Right lung (tissue), 10 donors: ENCODE measurements at places on chromosomes 6 and 20. TPM values are rescaled to one million over a fixed set of nuclear protein-coding genes. Genes with fewer than 3 reads are reported as not detected.
A peak's percentile ranks its signal among the peaks of the same experiment; 100 is the strongest.

EDN3 gene
- polyA plus RNA-seq = 28.8 TPM

COL20A1 gene
- 0.50 TPM for polyA plus RNA-seq

TMX4 gene
- 25.7 TPM for polyA plus RNA-seq

PNLDC1 gene
- polyA plus RNA-seq = 0.26 TPM

MAK gene
- polyA plus RNA-seq = 2.7 TPM

HCRTR2 gene
- not detected for polyA plus RNA-seq

PRPH2 gene
- polyA plus RNA-seq = 5.0 TPM

ADAM33 gene
- 8.5 TPM for polyA plus RNA-seq

CYP39A1 gene
- polyA plus RNA-seq = 5.9 TPM

SIRPA gene
- polyA plus RNA-seq = 12.0 TPM

GRCh38 chr20:17798601-17799000 lies 98.8 kb downstream of the BANF2 start:
- no peak for DNase-seq

DNA sequence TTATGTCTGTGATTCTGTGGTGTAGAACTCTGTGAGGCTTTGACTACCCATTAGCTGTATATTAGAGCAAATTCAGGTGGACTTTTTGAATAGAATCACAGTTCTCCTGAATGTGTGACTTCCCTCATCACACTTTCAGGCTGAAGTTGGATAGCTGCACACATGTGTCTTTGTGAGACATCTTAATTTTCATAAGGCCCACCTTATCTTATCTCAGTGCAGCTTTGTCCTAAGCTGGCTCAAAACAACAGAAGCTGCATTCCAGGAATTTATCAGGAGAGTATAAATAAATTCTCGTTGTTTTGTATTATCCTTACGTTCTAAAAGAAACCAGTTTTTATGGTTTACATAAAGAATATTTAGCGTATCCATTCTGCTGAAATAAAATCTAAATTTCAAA lies 26.2 kb upstream of the SLC35D3 start:
- DNase-seq = no peak

DNA sequence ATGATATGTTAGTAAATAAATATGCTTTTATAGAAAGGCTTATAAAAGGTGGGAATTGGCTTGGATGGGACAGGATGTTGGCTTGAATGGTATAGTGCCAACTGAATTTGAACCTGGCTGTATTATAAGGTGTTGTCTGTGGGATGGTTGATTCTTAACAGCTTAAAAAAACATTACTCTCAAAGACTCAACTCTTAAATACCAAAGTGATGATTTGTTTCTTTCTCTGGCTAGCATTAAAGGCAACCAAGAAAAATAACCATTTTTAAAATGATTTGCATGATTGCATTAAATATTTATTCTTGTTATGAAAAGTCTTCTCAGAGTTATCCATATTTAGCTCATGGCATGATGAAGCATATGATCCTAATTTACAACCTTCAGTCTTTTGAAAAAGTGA lies 216.2 kb downstream of the RIMS1 start:
- no peak for DNase-seq

DNA sequence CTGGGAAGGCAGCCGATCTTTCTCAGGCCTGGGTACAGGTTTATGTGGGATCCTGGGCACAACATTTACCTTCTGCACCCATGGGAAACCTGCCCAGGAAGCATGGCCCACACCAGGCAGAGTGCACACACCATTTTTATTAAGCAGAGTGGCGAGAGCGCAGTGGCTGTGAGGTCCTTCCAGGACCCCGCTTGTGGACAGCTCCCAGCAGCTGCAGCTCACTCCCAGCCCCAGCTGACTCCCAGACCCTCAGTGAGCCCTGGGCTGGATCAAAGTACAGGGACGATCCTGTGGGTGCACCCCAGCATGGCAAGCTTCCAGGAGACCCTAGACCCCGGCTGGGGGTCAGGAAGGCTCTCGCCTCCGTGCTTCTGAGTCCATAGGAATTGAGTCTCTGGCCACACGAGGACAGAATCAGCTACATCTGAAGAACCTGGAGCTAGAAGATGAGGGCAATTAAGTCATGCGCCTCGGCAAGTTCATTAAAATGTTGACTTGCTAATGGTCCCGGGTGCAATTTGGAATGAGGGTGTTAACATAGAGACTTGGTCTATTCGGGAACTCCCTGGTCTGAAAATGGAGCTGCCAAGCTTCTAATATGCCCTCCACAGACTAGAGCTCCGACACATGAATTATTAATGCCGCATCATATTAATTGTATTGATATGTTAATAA lies 65.4 kb upstream of the SLCO4A1 start:
- peak; percentile 27 for DNase-seq

DNA sequence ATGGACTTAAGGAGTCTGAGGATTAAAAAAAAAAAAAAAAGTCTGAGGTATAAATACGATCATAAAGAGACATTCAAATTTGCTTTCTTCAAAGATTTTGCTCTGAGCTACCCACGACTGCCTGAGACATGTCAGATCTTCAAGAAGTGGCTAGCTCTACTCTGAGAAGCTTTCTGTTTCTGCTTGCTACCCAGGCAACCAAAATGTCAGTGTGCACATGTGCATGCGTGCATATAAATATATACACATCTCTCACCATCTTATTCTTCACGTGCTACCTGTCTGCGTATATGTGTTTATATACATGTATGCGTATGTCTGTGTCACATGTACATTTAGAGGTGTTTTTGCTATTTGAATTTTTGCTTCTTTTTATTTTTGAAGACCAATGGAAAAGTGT lies 299.6 kb upstream of the STXBP5 start:
- DNase-seq = peak; percentile 12

DNA sequence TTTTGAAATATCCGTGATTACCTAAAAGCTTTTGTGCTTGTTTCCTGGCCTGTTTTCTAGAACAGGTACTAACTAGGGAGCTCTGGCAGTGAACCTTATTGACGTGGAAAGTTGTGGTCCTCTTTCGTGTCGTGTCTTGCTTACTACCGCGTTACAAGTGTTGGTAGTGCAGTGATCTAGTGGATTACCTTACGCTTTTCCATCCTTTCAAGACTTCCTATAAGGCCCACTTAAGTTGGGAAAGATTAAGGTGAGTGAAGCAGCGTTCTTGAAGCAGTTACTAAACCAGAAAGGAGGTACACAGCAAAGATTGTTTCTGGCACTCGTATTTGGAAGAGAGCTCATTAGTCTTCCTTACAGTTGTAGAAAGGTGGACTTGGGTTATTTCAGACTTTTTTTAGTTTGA lies 1.9 kb downstream of the PNRC1 start:
- peak; percentile 56 for DNase-seq

GRCh38 chr6:50116797-50117542 lies 67.2 kb upstream of the DEFB112 start:
- no peak for DNase-seq

- DNase-seq = peak; percentile 18
Measured at GRCh38 chr6:40425192-40425919, 161.8 kb downstream of the LRFN2 start.

GRCh38 chr6:137297887-137298286 lies 78.7 kb upstream of the IFNGR1 start:
- DNase-seq = no peak

DNA sequence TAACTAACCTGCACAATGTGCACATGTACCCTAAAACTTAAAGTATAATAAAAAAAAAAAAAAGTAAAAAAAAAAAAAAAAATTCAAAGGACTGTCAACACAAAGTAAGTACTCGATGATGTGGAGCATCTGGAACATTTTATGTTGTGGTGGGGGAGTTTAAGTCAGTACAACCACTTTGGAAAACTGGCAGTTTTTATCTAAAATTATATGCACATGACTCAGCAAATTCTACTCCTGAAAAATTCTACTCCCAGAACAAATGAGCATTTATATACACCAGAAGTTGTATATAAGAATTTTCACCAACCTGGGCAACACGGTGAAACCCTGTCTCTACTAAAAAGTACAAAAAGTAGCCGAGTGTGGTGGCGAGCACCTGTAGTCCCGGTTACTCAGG lies 36.9 kb upstream of the CCDC28A start:
- DNase-seq = no peak

DNA sequence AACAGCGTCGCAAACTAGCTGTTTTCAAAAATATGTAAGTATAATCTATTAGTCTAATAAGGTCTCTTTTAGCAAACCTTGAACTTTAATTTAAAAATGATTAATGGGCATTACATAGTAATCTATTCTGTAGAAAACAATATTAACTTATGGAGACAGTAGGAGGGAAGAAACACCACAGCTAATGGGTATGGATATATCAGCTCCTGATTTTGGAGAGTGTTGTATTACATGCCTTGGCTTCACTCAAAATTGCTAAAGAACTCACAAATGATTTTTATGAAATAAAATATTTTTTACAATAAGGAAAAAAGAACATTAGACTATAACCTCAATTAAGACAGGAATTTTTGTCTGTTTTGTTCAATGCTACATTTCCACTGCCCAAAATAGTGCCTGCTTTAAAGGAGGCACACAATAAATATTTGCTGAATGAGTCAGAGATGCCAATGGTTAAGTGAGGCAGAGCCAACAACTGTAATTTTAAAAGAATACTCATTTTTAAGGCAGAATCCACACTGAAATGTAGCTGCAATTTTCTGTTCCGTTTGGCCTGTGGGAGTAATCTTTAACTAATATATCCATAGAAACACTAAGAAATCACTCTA lies 15.7 kb downstream of the ATG5 start:
- no peak for DNase-seq

DNA sequence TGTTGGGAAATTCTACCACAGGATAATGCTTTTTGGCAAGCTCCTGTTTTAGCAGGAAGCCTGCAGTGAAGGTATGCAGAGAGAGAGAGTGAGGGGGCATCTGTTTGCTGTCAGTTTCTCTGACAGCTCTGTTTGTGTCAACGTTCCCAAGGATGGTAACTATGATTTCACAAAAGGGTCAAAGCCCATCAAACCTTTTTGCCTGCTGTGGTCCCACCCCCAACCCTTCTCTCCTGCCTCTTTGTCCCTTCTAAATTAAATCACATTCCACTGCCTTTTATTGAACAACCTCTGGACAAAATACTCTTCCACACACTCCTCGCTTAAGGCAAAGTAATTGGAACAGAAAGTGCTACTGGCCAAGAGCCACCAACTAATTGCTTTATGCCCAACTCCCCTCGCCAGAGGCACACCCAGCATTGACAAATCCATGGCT lies 128.3 kb downstream of the TSHZ2 start:
- no peak for DNase-seq

DNA sequence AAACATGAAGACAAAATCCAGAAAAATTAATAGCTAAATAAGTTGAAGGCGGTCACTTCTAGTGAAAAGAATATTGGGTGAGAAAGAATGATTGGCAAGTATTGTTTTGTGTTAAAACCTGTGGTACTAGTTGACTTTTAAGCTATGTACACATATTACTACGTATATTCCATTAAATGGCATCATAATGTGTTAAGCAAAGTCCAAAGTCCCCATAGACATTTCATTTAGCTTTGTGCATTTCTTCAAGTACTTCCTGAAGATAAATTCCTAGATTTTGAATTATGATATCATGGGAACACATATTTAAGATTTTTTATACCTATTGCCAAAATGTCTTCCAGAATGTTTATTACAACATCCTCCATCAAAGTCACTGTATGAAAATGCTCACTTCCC lies 272.7 kb upstream of the IRAK1BP1 start:
- no peak for DNase-seq

DNA sequence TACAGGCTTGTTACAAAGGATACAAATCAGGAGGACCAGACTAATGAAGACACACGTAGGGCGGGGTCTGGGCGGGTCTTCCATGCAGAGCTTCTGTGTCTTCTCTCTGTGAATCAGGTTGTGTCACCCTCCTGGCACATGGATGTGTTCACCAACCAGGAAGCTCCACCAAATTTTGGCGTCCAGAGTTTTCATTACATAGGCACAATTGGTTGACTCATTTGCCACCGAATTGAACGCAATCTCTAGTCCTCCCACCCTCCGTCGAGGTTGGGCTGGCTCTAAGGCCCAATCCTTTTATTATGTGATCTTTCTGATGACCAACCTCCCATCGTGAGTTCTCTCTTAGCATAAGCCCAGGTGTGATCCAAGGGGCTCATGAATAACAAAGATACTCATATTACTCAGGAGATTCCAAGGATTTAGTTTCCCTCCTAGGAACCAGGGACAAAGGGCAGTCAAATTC lies 36.3 kb upstream of the DDR1 start:
- no peak for DNase-seq

DNA sequence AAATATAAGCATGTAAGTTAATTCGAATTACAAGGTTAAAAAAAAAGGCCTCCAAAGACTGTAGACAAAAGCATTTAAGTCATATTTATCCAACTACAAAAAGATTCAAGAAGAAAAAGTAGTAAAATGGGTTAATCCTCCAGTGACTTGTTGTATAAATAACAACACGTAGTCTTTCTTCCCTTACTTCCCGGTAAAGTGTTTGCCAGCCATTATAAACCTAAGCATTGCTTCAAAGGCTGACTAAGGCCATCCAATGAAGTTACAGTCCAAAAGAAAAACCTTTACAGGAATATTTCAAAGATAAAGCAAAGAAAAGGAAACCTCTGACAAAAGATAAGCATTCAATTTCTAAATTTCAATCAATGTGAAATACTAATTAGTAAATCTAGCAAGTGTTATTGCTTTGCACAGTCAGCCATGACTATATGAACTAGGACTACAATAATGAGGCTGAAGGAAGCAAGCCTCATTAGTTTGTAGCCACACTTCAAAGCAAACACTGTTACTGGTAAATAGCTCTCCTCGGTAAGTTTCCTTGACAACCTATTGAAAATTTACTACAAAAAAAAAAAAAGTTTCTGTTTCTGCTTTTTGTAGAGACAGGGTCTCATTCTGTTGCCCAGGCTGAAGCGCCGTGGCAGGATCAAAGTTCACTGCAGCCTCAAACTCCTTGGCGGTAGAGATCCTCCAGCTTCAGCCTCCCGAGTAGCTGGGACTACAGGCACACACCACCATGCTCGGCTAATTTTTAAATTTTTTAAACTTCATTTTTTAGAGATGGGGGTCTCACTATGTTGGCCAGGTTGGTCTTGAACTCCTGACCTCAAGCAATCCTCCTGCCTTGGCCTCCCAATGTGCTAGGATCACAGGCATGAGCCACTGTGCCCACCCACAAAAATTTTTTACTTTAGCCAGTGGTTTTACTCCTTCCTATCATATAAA lies 46.0 kb downstream of the NUDT3 start:
- no peak for DNase-seq

DNA sequence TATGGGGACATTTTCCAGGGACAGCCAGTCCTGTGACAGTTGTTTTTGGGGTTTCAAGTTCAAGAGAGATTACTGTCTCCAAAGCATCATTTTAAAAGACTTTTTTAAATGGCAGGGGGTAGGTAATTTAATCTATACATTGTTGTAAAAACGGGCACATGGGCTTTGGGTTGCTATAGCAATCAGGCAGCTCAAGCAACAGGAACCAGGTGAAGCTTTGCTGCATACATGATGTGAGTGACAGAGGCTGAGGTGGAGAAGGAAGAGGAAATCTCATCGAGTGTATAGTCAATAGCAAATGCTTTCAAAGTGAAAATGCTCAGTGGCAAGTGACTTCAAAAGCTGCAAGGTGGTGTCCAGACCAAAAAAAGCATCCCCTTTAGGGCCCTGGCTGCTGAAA lies 277.4 kb upstream of the JAG1 start:
- DNase-seq = no peak
